Stimulated activated CD8-positive, alpha-beta memory T cell treated with anti-CD3 and anti-CD28 coated beads, Interleukin-4, amount 100 ng/mL, for 4 hours (primary cell): ENCODE measurements at places on chromosomes 11 and 22.

DNA sequence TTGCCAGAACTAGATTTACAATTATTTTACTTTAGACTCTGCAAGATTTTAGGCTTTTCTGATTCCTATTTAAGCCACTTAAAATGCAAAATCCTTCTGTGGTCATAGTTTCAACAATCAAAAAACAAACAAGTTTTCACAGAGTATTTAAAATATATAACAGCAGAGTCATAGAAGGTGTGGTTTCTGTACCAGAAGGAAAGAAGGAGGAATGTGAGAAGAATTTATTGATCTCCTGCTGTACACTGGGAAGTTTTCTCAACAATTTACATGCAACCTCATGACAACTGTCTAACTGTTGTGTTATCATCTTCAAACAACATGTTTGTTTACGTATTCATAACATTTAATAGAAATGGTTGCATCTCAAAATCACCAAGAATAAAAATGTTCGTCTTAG is 102.3 kb upstream of the CEP126 start:
- no peak for DNase-seq

- no peak for DNase-seq
Measured at GRCh38 chr11:11966354-11966741, 42.1 kb downstream of the DKK3 start.

- peak; percentile 23 for DNase-seq
Measured at GRCh38 chr22:21712751-21713427, 22.7 kb downstream of the YPEL1 start.

DNA sequence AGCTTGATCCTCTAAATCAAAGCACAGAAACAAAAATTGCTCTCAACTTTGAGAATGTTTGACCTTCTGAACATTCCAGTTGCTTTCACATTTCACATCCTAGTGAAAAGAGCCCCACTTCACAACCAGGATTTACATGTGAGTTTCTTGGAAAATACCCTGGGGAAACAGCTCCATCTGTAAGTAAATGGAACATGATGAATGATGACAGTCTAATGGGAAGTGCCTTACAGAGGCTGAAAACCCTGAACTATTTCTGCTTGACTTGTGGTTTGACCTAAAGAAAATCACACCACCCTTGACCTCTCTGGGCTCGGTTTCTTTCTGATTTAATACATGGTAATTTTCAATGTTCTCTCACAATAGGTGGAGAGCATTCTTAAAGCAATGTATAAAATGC is 499.4 kb upstream of the API5 start:
- no peak for DNase-seq

GRCh38 chr11:119918347-119918746 is 189.3 kb upstream of the NECTIN1 start:
- DNase-seq: no peak

DNA sequence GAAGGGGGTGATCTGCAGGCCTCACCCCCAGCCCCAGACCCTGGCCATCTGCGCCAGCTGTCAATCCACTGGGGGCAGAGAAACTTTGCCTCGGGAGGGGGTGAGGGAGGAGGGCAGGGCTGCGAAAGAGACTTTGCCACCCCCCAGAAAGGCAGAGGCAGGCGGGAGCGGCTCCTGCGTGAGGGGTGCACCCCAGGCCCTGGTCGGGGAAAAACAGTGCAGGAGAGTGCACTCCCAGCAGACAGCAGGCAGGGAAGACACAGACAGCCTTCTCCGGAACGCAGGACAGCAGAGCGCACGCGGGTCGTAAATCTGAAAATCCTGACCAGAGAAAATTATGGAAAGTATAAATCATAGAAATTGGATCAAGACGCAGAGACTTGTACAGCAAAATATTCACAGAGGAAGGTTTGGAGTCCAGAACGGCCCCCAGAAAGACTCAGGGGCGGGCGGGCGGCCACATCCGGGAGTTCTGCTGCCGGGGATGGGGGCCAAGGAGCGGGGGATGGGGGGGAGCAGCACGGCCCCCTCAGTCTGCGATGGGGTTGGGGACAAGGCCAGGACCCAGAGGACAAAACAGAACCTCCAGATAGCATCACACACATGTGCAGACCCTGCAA is 8.0 kb upstream of the MRPL23 start:
- DNase-seq: no peak

GRCh38 chr22:39431821-39432251 is 25.0 kb upstream of the MGAT3 start:
- no peak for DNase-seq

GRCh38 chr11:60872124-60872960 is 5.0 kb downstream of the ZP1 start:
- DNase-seq: no peak

GRCh38 chr22:26931471-26931870 is 274.1 kb downstream of the MIAT start:
- no peak for DNase-seq

DNA sequence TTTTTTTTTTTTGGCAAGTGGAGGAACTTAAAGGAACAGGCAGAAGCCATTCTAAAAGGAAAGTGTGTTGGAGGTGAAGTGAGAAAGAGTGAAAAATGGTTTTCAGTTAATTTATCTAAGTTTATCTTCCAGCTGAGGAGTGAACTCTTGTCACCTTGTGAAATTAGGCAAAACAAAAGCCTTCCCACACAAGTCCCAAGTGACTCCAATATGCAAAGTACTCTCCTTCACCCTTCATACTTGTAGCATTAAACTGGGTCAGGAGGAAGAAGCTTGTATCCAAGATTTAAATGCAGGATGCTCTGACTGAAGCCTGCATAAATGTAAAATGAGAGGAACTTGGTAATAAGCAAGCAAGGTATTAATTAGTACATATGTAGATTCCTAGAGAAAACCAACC is 796.8 kb downstream of the DLG2 start:
- DNase-seq: no peak
